NCI-H1436 treated with DMSO at 0.1 percent for 48 hours (cell line): ENCODE measurements at places on chromosomes 2 and 18.

- no peak for DNase-seq
Measured at GRCh38 chr2:22497789-22498188, 887.2 kb upstream of the KLHL29 start.

GRCh38 chr2:113131352-113132185 lies 4.2 kb downstream of the IL1RN start:
- no peak for DNase-seq

DNA sequence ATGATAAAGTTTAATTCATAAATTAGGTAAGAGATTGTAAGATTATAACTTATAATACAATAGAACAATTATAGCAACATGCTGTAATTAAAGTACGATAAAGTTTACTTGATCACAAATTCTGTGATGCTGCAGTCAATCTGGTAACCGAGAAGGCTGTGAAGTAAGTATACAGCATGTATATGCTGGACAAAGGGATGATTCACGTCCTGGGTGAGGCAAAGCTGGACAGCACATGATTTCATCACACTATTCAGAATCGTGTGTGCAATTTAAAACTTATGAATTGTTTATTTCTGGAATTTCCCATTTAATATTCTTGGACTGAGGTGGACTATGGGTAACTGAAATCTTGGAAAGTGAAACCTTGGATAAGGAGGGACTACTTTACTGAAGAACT lies 522.2 kb upstream of the CNTNAP5 start:
- DNase-seq: no peak

DNA sequence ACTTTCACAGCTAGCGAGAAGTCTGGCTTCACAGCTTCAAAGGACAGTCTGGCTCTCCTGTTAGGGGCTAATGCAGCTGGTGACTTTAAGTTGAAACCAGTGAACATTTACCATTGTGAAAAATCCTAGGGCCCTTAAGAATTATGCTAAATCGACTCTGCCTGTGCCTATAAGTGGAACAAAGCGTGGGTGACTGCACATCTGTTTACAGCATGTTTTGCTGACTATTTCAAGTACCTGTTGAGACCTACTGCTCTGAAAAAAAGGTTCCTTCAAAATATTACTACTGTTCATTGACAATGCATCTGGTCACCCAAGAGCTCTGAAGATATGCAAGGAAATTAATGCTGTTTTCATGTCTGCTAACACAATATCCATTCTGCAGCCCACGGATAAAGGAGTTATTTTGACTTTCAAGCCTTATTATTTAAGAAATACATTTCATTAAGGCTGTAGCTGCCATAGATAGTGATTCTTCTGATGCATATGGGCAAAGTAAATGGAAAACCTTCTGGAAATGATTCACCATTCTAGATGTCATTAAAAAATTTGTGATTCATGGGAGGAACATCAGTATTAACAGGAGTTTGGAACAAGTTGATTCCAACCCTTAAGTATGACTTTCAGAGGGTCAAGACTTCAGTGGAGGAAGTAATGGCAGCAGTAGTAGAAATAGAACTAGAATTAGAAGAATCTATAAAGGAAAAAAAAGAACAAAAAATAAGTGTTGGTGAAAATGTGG lies 48.9 kb downstream of the POLR1A start:
- DNase-seq: no peak

DNA sequence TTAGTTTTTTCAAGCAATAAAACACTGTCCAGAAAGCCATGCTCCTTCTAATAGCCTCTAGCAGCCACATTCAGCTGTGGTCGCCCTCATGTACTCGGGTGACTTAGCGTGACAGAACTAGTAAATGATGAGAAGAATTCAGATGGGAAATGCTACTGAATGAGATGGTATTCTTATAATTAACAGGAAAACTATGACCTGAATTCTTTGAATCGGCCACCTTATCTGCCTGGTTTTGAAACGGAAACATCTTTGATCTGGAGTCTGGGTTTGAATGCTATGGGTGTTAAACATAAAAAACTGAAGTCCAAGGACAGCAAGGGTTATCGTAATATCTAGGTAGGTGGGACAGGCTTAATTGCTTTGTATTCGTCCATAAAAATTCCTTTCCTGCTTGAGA lies 138.8 kb upstream of the DNMT3A start:
- DNase-seq: no peak

- no peak for DNase-seq
Measured at GRCh38 chr2:236875906-236876505, 209.7 kb upstream of the COPS8 start.

DNA sequence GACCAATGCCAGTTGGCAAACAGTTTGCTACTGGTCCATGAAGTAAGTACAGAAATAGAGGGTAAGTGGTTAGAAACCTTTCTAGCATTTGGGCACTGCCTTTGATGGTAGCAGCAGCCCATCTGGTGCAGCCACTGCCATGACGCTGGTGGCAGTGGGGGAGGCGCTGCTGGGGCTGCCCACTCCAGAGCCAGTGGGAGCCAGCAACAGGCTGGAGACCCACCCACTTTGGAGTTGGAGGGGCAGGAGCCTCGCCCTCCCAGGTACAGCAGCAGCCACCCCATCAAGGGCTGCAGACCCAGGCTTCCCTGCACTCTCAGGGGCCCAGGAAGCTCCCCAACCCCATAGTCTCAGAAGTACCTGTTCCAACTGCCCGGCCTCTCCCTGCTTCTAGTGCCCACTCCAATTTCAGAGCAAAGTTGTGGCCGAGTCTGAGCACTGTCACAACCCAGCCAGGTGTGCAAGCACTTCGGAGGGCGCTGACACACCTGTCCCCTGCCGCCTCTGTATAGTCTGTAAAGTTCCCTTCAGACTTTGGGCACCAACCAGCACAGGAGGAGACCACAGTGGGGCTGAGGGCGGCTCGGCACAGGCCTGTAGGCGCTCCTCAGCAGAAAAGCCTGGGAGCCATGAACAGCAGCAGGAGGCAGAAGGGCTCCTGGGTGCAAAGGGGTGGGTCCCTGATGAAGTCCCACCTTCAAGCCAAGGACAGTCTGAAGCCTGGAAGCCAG lies 125.6 kb upstream of the CCDC150 start:
- DNase-seq: no peak

DNA sequence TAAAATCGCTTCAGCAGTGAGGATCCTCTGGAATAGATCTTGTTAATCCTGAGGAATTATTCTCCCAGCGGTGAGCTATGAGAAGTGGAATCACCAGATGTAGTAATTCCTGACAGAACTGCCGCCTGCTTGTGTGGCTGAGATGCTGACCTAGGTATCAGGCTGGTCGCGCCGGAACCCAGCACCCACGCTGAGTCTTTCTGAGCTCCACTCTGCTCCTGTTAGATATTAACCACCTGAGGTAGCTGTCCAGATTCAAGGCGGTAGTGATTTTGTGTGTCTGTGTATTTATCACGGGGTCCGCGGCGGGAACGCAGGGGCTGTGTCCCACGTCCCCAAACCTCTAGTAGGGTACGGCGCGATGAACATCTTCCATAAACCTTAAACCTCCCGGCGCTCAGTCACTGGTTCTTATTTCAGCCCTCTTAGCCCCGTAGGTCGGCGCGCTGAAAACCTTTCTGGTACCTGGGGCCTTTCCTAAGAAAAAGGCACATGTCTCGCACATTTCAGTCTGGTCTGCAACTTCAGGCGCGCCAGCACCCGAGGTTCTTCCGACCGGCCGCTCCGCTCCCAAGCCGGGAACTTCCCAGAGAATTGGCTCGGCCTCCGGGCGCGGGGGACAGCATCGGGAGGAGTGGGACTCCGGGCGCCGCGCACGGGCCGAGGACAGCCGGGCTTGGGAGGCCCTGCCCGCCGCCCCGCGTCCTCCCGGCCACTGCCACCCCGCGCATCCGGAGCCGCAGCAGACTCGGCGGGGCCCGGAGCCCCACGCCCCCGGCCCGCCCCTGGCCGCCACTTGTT lies 542 bp upstream of the CNNM3 start:
- peak; percentile 4 for DNase-seq

- no peak for DNase-seq
Measured at GRCh38 chr2:169365029-169365480, 2.7 kb upstream of the LRP2 start.

DNA sequence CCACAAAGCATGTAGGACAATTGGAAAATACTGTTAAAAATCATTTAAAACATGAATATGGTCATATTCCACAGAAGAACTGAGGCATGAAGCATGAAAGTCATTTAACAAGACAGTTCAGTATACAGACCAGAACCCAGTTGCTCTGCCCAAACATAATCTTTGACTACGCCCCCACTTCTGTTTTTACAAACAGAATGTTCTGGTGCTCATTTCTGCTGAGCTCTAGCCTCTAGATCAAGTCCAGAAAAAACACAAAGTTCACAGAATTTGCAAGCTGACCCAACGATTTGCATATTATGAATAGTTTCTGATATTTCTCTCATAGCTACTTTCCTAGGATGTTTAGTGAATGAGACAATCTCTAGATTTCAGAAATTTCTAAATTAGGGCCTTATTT lies 424.9 kb downstream of the PID1 start:
- DNase-seq: no peak

GRCh38 chr2:111251711-111252110 lies 131.0 kb downstream of the BCL2L11 start:
- DNase-seq: no peak

DNA sequence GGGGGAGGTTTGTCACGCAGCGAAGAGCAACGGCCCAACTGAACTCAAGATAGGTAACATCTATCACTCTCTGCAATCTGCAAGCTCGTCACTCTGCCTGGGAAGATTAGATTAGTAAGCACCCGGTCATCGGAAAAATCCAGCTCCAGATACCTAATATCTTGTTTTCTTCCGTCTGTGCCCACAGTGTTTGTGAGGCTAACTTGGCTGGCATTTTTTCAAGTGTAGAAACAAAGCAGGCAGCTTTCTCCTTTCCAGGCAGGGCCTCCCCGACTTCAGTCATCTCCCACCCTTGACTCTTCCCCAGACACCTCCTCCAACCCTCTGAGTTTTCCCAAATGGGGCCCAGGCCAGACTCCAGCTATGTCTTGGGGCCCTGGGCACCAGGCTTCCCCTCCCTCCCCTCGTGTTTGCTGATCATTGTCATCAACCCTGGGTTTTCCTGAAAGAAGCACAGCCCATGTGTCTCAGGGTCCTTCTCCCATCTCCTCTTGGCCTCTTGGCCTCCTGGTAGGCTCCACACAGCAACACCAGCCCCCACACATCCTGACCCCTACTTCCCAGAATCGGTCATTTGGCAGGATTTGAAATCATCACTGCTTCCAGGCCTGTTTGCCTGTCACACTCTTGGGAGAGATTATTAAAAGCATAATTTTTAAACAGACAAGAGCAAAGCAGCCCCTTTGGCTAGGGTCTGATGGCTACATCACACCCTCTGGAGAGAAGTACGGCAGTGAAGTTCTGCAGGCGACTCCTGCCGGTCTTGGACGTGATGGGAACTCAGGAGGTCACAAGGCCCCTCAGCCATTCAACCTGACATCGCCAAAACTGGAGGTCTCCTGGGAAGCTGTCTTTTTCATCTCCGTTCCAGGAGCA lies 144.9 kb upstream of the ID2 start:
- DNase-seq: no peak

DNA sequence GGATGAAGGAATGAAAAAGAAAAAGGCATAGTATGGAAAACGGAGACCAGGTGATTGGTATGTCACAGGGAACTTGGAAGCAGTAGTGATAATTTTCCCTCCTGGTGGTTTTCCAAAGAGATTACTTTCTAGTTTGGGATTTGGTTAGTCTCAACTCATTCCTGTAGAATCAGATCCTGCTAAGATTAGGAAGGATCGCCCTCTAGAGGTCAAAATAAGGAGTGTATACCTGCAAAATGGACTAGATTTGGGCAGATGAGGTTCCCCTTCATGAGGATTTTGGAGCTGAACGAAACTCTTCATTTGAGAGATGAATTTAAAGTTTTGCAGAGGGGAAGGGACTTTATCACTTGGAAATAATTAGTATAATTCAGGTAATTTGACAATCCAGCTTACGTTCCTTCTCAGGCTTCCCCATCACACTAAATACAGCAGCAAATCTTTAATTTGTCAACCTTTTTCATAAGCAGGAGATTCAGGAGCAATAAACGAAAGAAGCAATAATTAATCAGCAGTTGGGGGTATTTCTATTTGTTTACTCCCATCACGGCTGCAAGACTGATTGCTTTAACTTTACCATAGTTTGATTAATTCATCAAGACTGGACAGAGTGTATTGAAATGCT lies 65.2 kb downstream of the CCDC195 start:
- no peak for DNase-seq

- DNase-seq: no peak
Measured at GRCh38 chr18:9711361-9712129, 3.4 kb downstream of the RAB31 start.

GRCh38 chr2:232447638-232448303 lies 8.2 kb upstream of the ALPI start:
- no peak for DNase-seq

GRCh38 chr18:12838178-12838634 lies 45.8 kb downstream of the PTPN2 start:
- DNase-seq: no peak

GRCh38 chr2:78263571-78263970 lies 741.4 kb upstream of the LRRTM4 start:
- no peak for DNase-seq

DNA sequence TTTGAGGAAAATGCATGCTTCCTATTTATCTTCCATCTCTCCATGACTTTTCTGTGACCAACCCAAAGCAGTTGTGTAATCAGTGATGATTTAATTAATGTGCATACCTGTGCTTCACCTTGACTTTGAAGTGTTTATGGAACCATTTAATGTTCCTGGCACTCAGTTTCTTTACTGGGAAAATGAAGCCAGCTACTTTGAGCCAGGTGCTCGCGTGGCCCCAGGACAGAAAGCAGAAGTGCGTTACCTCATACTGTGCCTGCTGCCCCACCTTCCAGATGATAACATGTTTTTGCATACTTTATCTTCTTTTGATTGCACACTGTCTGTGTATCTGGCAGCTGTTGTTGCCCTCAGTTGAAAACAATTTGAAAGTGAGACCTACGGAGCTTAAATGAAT lies 61.3 kb downstream of the PMAIP1 start:
- DNase-seq: no peak

DNA sequence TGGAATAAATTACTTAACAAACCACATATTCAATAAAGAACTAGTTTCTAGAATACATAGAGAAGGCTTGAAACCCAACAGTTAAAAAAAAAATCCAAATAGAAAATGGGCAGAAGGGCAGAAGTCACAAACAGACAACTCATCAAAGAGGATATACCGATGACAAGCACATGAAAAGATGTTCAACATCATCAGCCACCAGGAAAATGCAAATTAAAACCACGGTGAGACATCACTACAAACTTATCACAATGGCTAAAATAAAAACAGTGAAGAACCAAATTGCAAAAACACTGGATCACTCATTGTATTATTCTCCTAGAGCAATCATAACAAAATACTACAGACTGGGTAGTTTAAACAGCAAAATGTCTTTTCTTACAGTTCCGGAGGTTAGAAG lies 14.5 kb downstream of the SESTD1 start:
- DNase-seq: no peak

DNA sequence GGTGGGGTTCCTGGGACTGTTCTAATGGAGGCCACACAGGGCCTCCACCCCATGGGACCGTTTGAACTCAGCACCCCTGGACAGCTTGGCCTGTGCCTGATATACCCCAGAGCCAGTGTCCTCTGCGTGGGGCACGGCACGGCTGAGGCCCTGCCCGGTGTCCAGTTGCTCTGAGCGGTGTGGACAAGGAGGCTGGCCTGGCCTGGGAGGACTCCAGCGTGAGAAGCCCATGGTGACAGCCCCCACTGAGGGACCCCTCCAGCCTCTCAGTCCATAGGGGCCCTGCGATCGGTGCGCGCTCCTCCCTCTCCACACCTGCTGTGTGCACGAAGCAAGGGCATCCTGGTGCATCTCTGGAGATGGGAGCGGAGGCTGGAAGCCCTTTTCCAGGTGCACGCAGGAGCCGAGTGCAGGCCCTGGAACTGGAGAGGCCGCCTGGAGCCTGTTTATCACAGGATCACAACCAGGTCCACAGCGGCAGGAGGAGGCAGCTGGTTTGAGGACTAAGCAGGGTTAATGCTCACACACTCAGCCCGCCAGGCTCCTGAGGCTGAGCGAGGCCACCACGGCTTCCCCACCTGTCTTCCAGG lies 120.2 kb downstream of the PTGR3 start:
- DNase-seq: no peak
